IMR-90 (cell line): ENCODE measurements at places on chromosomes 7 and 10. TPM values are rescaled to one million over a fixed set of nuclear protein-coding genes. Genes with fewer than 3 reads are reported as not detected.

GRCh38 chr10:131943021-131943814, 38.5 kb downstream of the BNIP3 start:
- no peak for DNase-seq

- no peak for DNase-seq
These were observed 172.6 kb downstream of the TPST1 start for GRCh38 chr7:66377714-66378113.

DNA sequence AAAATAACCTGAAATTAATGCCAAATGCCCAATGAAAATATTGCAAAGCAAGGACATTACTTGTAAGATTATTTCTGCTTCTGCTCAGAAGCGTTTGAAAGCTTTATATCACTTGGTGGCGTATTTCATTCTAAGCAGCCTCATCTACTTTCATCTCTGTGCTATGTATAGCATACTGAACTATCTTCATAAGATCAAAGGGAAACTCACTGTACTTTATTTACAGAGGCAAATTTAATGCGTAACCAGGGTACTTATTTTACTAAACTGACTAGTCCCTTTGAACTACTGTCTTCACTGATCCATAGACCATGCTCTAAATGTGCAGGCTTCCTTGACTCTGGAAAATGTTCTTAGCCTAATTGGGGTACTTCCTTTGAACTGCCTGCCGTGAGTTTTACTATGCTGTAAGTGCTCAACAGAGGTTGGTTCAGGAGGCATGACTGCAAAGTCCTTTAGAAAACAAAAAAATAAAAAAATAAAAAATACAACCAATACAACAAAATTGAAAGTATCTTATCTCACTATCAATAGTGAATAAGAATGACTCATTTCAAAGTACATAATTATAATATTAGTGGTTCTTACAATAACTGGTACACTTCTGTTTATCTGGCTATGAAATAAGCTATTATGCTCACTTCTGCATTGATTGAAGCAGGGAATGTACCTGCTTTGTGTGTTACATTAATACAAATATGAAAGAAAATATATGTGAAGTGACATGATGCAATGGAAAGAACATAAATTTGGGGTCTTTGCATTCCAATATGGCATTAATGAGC, 41.0 kb upstream of the TSPAN12 start:
- DNase-seq, result no peak

- DNase-seq, result peak; percentile 10
These were observed 155.5 kb downstream of the SVIL start for GRCh38 chr10:29479081-29479925.

DNA sequence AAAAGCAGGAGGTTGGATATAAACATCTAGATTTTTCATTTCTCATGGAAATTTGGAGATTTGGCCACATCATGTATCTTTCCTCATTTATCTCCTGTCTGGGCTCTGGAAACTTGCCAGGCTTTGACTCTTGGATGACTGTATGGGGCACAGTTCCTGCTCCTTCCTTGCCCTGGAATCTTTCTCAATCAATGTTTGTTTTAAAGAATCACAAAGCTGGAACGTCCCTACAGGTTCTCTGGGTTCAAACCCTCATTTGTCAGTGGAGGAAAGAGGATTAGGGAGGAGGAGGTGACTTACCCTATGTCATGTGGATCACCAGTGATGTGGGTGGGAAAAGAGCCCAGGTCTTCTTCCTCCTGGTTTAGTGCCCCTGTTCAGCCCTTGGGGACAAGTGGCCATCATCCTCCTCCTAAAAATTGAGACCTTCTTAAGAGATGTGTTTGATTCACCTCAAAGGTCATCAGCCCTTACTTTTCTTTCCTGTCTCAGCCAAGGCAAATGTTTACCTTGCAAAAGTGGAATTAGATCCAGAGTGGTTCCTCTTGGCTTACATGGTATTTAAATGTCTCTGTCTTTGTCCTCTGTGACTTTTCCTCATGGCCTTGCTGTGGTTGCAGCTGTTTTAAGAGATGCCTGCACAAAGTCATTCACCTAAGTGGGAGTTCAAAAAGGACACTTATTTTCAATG, 38.8 kb upstream of the PDZD8 start:
- no peak for DNase-seq

DNA sequence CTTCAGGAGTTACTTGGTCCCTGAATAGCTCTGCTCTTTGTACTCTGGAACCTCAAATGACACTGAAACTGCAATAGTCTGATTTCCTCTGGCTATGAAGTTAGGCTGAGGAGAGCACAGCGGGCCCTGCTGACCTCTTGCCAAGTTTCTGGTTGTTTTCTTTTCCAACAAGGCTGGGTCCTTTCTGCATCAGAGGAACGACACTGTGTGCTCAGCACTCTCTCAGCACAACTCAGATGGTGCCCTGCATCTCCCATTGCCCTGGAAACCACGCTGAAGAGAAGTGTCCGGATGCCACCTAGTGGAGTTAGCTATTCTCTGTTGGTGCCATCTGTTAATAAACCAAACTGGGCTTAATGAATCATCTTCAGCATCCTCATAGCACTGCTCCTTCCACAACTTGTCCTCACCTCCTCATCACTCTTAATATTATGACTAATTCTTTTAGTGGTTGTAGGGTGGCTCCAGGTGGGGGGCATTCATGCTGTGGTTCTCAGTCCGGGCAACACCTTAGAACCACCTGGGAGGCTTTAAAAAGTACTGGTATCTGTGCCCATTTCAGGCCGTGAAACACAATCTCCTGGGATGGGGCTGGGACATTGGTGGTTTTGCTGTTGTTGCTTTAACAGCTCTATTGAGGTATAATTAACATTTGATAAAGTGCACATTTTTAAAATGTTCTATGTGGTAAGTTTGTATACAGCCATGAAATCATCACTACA, 8.2 kb upstream of the EFCAB10 start:
- peak; percentile 81 for DNase-seq

GRCh38 chr10:60978287-60979115, 34.5 kb upstream of the RHOBTB1 start:
- peak; percentile 38 for DNase-seq

DNA sequence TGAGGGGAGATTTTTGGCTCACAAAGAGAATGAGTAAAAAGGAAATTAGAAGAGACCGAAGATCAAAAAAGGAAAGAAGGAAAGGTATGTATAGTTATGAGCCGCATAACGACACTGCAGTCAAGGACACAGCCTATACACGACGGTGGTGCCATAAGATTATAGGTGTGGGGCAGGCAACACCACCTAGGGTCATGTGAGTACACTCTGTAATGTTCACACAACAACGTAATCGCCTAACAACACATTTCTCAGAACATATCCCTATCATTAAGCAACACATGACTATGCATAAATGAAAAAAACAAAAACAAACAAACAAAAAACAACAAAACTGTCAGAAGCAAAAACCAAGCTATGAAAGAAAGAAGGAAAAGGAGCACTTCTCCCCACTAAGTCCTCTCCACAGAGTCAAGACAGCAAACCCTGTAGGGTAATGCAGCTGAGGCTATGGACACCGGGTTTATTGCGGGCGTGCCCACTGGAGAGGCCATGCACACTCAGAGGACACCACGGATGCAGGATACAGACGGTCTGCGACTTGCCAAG, 45.1 kb downstream of the PIP4K2A start:
- DNase-seq, result no peak

Gene ADAM22
- total RNA-seq, result under 0.01 and 0.18 TPM in 2 replicates

Gene SCART1
- total RNA-seq, result 0.28 and 0.54 TPM in 2 replicates

Gene FXYD4
- total RNA-seq, result not detected in 2 replicates
